ENCODE measurements at places on chromosomes 2 and 18.

- DNase-seq, result no peak
These were observed 1148.1 kb upstream of the FANCL start for GRCh38 chr2:59389240-59389639.

DNA sequence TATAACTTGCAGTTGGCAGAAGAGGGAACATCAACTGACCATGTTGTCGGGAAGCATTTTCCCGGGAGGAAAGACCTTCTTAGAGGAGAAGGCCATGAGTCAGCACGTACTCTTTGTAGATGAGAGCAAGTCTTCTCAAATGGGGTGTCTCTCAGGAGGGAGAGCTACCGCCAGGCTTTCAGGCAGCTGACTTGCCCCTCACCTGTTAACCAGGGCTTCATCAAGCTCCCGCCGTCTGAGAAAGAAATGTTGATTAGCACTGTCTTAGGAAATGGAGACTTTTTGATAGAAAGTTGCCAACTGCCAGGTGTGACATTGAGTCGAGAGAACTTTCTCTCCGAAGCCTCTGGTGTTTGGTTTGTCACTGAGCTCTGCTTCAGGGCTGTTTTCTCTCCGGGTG is 196.1 kb downstream of the ZNF407 start:
- DNase-seq, result no peak

DNA sequence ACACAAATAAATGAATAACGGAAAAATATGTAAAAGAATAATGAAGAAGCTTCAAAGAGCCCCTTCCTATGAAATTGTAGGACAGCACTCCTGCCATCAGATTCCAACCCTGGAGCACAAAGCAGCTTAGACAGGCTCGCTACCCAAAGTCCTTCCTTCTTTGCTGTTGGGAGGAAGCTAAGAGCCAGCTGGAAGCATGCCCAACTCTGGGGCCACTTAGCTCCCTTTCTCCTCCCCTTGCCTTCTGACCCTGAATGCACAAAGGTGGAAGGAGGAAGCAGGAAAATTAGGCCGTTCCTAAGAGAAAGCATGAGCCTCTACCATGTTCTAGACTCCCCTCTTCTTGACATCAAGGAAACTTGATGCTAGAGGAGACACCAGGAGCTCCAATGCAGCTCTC is 700.8 kb downstream of the RNF144A start:
- no peak for DNase-seq

DNA sequence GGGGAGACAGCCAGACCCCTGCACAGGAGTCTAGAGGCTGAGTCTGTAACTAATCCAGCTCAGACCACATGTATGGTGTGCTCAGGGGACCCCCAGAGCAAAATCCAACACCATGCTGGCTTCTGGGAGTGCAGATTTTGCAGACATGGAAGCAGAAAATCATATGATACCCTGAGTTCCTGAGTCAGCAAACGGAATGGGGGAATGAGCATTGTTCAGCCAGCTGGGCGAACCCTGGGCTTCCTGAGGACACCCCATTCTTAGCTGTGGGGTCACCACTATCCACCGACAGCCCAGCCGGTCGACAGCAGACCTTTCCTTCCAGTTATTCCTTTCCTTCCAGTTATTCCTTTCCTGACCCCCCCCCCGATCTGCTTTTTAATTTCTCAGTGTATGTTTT is 322.9 kb downstream of the GBX2 start:
- no peak for DNase-seq

GRCh38 chr2:53562407-53562806 is 205.2 kb upstream of the CHAC2 start:
- DNase-seq, result no peak

DNA sequence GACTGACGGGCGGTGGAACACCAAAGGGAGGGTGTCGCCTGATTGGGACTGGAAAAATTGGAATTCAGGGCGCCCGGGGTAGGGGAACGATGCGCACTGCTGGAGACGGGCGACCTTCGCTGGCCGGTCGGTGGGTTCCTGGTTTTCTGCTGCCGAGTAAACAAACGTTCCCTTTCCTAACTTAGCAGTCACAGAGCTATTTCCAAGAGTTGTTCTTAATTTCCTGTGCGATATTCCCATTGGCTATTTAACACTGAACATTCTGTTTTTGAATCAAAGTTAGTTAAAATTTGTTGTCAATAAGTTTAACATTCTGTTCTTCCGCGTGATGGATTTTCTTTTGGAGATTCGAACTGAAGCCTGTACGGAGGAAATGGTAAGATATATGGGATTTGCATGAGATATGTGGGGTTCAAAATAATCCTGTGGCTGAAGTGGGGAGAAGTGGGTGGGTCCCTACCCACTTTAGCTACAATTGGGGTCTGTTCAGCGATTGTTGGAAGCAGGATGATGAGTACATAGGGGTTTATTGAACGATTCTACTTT is 862 bp downstream of the C18orf54 start:
- peak; percentile 20 for DNase-seq

DNA sequence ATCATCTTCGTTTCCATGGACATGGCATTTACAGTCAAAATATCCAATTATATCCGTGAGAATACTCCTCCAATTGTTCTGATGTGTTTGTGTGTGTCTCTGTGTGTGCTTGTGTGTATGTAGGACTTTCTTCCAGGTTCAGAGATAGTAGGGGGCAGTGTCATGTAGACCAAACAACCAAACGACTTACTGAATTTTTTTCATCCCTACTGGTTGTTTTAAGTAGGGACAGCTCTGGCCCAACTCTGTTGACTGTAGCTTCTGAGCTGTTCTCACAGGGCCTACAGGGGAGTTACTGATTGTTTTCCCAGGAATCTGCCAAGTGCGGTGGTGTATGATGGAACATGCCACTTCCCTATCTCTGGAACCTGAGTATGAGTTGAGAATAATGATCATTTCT is 69.6 kb downstream of the ETAA1 start:
- no peak for DNase-seq

DNA sequence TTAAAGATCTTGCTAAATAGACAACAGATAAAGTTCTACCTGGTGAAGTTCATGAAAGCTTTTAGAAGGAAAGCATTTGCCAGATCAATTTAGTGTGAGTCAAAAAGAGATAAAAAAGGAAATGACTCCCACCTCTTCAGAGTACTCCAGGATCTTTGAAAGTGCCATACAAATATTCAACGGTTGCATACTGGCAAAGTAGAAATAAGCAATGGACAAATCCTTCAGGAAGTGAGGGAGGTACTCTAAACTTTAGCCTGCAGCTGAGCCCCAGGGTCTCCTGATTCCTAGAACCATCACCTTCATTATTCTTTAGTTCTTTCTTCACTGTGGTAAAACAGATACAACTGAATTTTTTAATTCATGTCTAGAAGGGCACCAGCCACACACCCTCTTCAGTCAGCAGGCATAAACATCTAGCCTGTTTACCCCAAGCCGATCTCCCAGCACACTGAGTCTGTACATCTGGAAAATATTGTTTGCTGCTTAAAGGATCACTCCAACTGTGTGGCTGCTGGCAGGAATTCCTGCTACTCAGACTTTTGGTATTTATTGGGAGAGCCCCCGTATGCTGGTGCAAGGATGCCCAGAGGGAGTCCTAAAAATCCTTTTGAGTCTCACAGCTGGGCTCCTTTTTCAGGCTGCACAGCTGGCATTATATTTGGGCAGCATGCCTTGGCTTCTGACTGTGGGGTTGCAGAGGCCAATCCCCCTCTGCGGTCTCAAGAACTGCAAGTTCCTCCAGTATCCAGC is 72.3 kb upstream of the SESTD1 start:
- DNase-seq, result peak; percentile 27

- no peak for DNase-seq
These were observed 149.9 kb upstream of the RAB6C start for GRCh38 chr2:129829588-129829987.

- no peak for DNase-seq
These were observed 70.6 kb downstream of the NRP2 start for GRCh38 chr2:205752924-205753323.

GRCh38 chr2:34602262-34602661 is 1003.2 kb upstream of the FAM98A start:
- no peak for DNase-seq

DNA sequence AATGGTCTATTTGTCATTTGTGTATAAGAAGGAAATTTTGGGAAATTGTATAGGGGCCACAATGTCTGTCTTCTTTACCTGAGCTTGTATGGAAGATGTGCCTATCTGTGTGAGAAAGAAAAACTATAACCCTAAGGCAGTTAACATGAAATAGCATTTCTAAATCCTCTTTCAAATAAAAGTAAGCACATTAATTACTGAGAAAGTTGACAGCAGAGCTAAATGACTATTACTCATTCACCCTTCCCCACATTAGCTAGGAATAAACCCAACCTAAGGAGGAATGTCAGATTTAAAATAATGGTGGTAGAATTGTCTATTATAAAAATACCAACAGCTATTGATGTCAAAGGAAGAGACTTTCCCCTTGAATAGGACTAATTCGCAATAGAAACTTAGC is 56.2 kb downstream of the SLC38A11 start:
- DNase-seq, result no peak

DNA sequence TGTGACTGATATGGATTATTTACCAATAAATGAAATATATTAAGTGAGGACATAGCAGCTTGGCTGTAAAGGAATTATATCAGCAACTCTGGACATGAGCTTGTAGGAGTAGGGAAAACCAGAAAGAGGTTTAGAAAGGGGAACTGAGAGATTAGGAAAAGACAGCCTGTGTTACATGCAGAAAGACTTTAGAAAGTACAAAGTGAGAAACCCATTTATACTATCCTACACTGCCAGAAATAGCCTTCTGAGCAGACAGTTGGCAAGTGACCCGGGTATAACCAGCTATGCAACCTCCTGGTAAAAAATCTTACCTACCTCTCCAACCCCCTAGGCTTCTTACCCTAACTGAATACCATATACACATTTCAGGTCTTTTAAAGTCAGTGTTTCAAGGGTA is 134.1 kb downstream of the ANKRD44 start:
- DNase-seq, result no peak

- peak; percentile 58 for DNase-seq
These were observed 50.3 kb downstream of the SH2D6 start for GRCh38 chr2:85468704-85469349.

GRCh38 chr2:71807581-71808451 is 339.8 kb downstream of the CYP26B1 start:
- peak; percentile 49 for DNase-seq
